A172 (cell line): ENCODE measurements at places on chromosomes 4 and X. TPM values are rescaled to one million over a fixed set of nuclear protein-coding genes. Genes with fewer than 3 reads are reported as not detected.

Gene CTAG1A
- total RNA-seq, result not detected in 2 replicates

Gene SMARCA5
- total RNA-seq, result 39.6 and 47.7 TPM in 2 replicates

Gene GNRHR
- not detected in 2 replicates for total RNA-seq

Gene CFAP299
- total RNA-seq, result 0.28 and 3.8 TPM in 2 replicates

DNA sequence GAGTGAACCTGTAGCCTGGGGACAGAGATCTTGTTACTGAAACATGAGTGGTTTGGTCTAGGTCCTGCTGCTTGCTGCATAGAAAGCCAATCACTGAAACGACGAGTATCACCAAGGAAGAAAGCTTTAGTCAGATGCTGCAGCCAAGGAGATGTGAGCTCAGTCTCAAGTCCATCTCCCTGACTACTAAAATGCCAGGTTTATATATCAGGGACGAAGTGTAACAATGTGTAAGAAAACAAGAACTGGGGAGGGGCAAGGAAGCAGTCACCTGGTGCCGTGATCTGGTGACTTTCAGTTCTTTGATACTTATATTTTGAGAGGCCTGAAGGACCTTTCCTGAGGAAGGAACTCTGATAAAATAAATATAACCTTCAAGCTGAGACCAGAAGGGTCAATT lies 19.6 kb upstream of the ABRAXAS1 start:
- no peak for DNase-seq

DNA sequence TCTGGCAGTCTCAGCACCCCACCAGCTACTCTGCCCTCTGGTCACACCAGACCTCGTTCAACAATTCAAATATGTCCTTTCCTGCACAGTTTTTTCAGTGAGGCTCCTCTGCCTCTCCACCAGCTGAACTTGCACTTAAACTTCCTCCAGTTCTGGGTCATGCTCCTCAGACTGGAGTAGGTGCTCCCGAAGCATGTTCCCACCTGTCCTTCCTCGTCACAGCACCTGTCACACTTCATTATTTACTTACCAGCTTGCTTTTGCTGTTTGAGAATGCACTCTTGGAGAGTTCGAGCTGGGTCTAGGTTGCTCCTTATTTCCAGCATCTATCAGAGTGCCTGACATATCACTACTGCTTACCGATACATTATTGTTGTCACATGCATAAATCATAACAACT lies 144.8 kb upstream of the TTC29 start:
- no peak for DNase-seq

- no peak for DNase-seq
Measured at GRCh38 chr4:75470738-75471137, 43.5 kb downstream of the RCHY1 start.

DNA sequence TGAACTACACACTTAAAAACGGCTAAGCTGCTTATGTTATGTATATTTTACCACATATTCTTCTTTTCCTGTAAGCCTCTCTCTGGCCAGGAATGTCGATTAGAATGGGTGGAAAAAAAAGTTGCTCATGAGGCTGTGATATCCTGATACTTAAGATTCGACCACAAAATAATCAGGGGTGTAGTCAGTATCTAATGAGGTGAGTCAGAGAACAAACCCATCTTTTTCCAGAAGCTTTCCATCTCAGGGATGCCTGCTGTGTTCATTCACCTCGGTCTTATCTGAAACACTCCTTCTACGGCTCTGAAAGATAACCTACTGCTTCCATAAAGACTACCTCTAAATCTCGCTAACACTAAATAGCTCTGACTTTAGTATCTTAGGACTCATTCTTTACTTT lies 142.7 kb upstream of the MAP3K15 start:
- peak; percentile 72 for DNase-seq

GRCh38 chr4:37735578-37735977 lies 49.4 kb upstream of the RELL1 start:
- DNase-seq, result no peak

DNA sequence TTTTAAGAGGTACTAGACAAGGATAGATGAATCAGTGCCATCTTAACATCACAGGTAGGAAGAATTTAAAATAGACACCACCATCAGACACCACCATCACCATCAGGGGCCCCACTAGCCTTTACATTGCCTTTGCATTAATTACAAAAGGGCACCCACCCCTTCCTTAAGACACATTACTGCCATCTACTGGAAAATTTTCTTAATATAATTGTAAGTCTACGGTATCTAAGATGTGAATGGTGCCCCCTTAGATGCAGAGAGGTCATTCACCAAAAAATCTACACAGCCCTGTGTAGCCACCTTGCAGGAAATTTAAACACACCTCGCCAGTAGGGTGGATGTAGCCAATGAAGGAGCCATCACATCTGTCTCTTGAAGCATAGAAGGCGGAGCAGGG lies 184.1 kb downstream of the MID1IP1 start:
- no peak for DNase-seq

GRCh38 chrX:44733931-44734330 lies 109.9 kb upstream of the DUSP21 start:
- DNase-seq, result peak; percentile 11

- peak; percentile 81 for DNase-seq
Measured at GRCh38 chr4:38119668-38120385, 159.6 kb downstream of the PTTG2 start.

DNA sequence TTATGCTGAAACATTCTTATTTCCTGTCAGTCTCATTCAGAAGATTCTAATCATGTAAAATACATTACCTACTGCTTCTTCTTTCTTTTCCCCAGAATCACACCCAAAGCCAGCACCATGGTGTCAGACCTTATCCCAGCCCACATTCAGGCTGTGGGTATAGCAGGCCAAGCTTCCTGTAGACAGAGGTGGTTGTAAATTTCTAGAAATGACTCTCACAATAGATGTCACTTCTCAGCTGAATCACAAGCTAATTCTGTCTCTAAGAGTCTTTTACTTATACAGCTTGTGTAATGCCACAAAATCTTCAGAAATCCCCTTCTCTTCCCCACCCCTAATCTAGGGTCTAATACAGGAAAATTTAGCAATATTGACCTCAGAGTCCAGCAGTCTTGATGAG lies 239.6 kb downstream of the PARM1 start:
- no peak for DNase-seq

DNA sequence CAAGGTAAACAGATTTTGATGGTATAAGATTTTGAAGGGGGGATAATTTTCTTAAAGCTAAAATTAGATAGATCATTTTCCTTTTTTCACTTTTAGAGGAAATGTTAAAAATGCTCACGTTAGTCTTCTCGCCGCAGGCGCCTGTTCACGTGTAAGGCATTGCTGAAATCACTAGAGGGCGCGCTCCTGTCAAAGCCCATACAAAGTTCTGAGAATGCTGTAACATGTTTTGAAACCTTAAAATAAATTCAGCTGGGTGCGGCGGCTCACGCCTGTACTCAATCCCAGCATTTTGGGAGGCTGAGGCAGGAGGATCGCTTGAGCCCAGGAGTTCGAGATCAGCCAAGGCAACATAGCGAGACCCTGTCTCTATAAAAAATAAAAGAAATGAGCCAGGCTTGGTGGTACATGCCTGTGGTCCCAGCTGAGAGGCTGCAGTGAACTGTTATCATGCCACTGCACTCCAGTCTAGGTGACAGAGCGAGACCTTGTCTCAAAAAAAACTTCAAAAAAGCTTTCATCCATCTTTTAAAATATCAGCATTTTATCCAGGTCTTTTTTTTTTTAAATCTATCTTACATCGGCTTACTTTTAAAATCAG lies 138.0 kb downstream of the RBMX2 start:
- peak; percentile 0 for DNase-seq

DNA sequence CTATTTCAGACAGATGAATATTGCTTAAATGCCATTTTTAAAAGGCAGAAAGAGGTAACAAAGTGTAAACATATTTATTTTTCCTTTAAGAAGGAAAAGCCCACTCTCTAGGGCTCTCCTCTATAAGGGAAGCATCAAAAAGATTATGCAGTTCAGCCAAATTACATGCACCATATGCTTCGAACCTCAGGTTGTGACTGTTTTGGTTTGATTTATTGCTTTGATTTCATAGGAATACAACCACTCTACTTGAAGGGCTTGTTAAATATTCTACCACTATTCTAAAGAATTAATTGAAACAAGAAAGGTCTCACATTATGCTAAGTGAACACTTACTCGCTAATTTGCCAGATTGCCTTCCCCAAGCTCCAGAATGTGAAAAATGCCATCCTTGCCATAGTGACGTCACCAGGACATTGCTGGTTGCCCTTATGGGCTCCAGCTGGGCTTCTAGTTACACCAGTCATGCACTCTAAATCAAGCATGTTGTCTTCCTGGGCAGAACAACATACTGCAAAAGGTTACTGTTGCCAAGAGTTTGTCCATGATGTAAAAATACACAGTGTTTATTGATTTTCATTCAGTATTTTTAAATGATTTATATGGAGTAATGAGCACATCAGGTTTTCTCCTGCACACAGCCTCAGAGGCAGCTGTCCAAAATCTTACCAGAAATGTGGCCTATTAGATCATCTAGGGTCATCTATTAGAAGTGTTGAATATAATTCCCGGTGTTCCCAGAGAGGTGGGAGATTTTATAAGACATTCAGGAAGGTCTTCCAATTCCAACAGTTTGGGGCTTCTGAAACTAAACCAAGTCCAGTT lies 164.4 kb upstream of the RAPGEF2 start:
- peak; percentile 7 for DNase-seq

DNA sequence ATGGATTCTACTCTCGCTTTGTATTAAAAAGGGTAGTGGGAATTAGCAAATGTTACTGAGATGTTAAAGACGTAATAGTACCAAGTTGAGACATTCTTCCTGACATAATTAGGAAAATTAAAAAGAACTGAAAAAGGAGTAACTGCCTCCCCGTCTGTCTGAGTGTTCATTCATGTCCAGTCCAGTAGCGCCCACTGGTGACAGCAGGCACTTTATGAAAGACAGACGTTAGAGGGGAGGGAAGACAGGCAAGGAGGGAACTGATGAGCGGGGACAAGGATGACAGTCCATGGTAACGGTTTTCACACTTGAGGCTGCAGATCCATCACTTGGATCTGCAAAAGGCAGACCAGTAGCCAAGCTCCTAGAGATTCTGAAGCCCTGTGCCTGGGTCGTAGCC lies 326.7 kb downstream of the STK32B start:
- no peak for DNase-seq

- no peak for DNase-seq
Measured at GRCh38 chr4:146146918-146147317, 28.6 kb upstream of the LSM6 start.

- DNase-seq, result no peak
Measured at GRCh38 chr4:112251019-112251643, 19.5 kb downstream of the AP1AR start.

DNA sequence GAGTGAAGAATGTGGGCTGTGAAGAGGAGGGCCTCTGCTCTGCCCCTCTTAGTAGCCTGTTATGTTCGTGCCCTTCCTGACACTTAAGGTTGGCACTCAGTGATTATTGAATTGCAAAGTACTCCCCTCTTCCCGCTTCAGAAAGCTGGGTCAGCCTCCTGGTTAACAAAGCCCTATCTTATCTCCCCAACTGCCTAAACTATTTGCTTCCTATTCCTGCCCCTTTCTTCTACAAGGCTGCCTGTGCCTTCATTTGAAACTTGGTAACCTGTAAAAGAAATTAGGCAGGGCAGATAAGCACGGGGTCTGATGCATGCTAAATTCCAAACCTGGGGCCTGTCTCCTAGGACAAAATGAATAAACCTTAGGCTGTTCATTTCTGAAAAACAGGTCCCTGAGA lies 23.1 kb upstream of the TMEM150C start:
- no peak for DNase-seq

- peak; percentile 50 for DNase-seq
Measured at GRCh38 chr4:53068755-53069330, 206.7 kb downstream of the RASL11B start.

GRCh38 chrX:31213941-31214340 lies 142.1 kb upstream of the FTHL17 start:
- no peak for DNase-seq

DNA sequence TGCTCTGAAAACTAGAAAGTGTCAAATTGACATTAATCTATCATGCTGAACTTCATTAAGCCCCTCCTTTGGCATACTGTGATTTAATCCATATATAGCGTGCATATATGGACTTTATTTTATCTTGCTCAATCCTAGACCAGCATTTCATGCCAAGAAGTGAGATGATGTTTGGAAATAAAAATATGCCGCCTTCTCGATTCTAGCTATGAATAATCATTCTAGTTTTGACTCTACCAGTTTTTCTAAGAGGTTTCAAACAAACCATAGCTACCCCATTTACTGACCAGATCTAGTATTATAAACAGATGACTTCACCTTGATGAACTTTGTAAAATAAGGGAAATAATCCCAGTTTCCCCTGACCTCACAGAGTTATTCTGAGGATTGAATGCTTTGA lies 95.0 kb downstream of the ARX start:
- no peak for DNase-seq

DNA sequence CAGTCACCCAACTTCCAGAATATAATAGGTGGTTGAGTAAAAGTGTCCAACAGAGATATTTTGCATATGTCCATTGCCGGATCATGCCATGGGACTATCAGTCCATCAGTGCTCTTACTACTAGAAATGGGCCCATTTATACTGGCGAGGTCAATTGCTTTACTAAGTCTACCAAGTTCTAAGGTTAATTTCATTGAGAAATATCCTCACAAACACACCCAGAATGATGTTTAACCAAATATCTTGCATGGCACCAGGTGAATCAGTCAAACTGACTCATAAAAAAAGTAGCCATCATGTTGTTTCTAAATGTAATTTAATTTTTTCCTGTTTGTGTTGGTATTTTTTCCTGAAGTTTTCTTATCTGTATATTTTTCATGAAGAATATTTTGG lies 1217.0 kb downstream of the RAPGEF2 start:
- no peak for DNase-seq

DNA sequence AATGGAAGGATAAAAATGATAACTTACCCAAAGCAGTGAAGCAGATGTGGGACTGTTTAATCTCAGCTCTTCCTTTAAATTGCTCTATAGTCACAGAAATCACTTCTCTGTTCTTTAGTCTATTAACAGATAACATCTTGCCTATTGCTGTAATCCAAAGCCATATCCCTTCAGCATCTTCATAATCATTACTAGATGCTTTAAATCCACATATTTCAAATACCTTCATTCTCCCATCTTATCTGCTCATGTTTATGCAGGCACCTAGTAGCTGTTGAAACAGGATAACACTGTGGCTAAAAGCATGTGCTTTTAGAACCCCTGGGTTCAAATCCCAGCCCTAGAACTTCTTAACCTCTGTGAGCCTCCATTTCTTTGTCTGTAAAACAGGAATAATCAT lies 209.9 kb downstream of the RELL1 start:
- no peak for DNase-seq

GRCh38 chrX:71315917-71316316 lies 14.4 kb downstream of the ITGB1BP2 start:
- DNase-seq, result no peak

DNA sequence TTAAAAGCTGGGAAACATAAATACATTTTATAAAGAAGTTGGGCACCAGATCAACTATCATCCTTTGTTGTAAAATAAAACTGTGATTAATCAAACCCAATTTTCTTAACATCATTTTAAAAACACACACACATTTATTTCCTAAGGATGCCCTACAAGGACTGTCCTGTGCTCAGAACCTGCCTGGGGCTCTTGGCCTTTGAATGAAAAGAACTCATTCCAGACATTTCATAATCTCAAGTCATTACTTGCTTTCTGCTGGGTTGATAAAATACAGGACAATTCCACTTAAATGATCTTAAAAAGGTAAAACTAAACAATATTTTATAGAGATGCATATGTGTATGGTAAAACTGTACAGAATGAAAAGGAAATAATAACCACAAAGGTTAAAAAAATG lies 2.8 kb downstream of the SH3D19 start:
- DNase-seq, result no peak
